NCI-H1930 (cell line): ENCODE measurements at places on chromosomes 5 and 9.

GRCh38 chr9:14344053-14344524 lies 30.1 kb upstream of the NFIB start:
- DNase-seq = peak; percentile 16

DNA sequence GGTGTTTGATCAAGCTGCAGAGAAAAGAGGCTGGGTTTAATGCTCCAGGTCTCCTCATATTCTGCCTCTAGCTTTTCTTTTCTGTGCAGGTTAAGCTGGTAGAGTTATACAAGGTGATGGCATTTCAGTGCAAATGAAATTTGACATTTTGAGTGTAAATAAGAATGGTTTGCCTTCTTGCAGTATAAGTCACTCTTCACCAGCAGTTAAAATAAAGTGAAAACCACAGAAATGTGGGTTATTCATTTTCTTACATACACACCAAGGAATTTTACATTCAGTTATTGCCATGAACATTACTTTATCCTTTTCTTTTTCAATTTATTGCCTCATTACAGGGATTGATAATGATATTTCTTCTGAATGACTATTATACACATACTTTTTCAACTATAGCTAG lies 337.5 kb upstream of the PCSK5 start:
- DNase-seq = no peak

GRCh38 chr5:164181604-164182003 lies 676.2 kb downstream of the MAT2B start:
- DNase-seq = no peak

DNA sequence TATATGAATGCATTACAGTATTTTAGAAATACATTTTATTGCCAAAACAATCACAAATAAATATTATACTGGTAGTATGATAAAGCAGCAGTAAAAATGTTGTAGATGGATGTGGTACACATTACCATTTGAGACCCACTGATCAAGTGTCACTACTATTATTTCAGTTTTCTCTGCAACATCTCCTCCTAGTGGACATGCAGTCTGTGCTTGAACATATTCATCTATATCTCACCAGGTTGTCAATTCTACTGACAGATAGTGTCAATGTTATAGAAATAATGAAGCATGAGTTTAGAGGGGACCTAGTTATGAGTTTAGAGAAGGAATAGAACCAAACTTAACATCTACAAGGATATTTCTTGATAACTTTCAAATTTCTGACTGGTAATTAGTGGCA lies 39.2 kb upstream of the ELOVL7 start:
- DNase-seq = no peak

DNA sequence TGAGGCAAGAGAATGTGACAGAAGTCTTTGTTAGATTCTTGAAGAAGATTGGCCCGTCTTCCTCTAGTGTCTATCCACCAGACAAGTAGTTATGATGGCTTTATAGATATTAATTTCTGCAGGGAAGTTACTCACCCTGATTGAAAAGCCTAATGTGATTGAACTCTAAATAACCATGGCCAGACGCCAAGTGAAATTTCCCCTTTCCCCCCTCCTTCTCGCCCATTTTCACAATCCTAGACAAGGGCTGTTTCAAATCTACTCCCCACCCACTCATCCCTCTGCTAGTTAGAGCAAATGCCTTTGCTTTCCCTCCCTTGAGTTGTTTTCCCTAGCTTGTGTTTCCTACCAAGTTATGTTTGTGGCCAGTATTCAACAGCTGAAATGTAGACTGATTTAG lies 182.5 kb downstream of the TMEM167A start:
- DNase-seq = no peak

DNA sequence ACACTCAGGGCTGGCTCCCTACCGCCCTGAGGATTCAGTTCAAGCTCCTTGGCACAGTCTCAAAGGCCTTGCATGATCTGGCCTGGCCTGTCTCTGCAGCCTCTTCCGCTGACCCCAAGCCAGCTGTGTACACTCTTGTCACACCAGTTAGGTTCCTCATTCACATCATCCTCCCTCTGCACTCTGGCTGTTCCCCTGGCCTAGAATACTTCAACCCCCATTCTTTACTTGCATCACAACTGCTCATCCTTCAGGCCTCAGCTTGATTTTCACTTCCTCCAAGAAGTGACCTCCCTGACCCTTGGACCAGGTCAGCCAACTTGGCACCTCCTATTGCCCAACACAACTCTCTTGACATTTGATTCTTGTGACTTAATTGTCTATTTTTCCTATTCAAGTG lies 18.9 kb upstream of the PFDN1 start:
- no peak for DNase-seq

GRCh38 chr9:75699017-75699416 lies 191.5 kb upstream of the PCSK5 start:
- DNase-seq = no peak

GRCh38 chr9:89635816-89636215 lies 31.0 kb downstream of the GADD45G start:
- DNase-seq = no peak
